ENCODE measurements at places on chromosomes 16 and 17.
A peak's percentile ranks its signal among the peaks of the same experiment; 100 is the strongest.

GRCh38 chr17:4881761-4882555 lies 17.4 kb upstream of the C17orf107 start:
- DNase-seq: peak; percentile 53

- DNase-seq: no peak
Observed at GRCh38 chr17:73365906-73366623, 54.3 kb upstream of the CDC42EP4 start.

- DNase-seq: no peak
Observed at GRCh38 chr17:80790981-80791742, 200.5 kb upstream of the CHMP6 start.

- no peak for DNase-seq
Observed at GRCh38 chr17:28702026-28702751, 9.5 kb downstream of the PROCA1 start.

- DNase-seq: no peak
Observed at GRCh38 chr17:2082003-2082781, 27.3 kb downstream of the HIC1 start.

- DNase-seq: no peak
Observed at GRCh38 chr16:10168258-10168657, 14.0 kb downstream of the GRIN2A start.

Data from activated CD4-positive, alpha-beta T cell treated with anti-CD3 and anti-CD28 coated beads, Interleukin-2, amount 50 U/mL, for 24 hours (primary cell).